ENCODE measurements at places on chromosomes 16 and 17. TPM values are rescaled to one million over a fixed set of nuclear protein-coding genes. Genes with fewer than 3 reads are reported as not detected.
A peak's percentile ranks its signal among the peaks of the same experiment; 100 is the strongest.

The CORO6 gene
- 7.3 TPM for polyA plus RNA-seq

The KREMEN2 gene
- polyA plus RNA-seq = 0.54 TPM

The NPTX1 gene
- polyA plus RNA-seq = 0.39 TPM

The RNF167 gene
- 126 TPM for polyA plus RNA-seq

The HES7 gene
- not detected for polyA plus RNA-seq

The LGALS9B gene
- polyA plus RNA-seq = 1.2 TPM

- no peak for DNase-seq
These were observed 66.6 kb upstream of the CPHXL start for GRCh38 chr16:75792771-75793492.

DNA sequence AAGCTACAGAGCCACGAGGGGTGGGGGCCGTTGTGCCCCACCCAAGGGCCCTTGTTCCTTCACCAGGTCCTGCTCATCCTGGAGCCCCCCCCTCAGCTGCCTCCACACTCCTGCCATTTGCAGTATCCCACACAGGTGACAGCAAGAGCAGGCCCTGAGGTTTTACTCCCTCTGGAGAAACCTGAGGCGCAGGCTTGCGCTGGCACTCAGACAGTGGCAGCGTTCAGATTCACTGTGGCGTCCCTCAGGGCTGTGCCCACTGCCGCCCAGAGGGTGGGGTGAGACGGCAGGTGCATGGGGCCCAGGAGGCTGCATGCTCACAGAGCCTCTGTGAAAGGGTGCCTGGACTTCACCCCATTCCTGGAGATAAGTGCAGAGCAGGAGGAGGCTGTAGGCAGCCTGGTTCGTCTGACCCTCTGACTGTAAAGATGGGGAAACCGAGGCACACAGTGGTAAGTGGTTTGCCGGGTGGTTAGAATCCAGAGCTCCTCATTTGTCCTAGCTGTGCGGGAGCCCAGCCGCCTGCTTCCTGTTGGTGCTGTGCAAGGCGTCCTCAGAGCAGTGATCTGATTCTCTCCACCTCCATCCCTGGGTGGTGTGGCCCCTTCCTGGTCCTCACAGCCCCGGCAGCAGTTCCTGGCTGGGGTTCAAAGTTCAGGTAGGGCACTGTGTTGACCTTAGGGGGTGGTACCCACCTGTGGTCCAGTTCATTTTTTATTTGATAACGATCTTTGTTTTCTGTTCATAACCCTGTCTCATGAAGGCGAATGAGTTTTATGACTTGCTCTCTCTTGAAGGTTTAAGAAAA, 1.6 kb downstream of the SPIRE2 start:
- peak; percentile 72 for DNase-seq

DNA sequence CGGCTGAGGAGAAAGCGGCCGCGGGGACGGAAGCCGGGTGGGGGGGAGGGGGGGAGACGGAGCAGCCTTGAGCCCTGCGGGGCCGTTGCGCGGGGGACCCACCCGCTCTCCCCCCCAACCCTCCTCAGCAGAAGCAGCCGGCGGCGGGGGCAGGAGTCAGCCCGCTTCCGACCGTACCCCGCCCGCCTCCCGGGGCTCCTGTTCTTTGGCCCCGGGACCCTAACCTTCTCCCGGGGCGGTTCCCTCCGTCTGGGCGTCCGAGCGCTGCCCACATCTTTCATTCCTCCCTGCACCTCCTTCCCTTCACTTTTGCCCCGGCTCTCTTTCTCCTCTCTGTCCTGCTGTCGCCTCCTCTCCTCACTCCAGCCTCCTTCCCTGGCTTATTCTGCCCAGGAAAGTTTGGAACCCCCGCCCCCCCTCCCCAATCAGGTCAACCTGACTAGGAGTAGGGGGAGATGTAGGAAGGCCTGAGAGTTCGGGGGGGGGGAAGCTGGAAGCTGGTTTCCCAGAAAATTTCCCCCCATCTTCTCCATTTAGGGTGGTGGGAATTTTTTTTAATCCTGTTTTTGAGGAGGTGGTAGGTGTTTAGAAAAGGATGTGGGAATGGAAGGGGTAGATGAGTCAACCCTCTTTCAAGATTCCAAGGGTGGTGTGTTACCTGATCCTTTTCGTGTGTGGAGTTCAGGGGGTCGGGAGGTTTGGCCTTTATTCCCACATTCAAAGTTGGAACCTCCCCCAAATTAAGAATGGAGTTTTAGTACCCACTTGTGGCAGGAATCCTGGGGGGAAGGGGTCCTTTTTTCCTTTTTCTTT, 427 bp upstream of the NLK start:
- no peak for DNase-seq

GRCh38 chr17:80990921-80991644, 558 bp upstream of the CHMP6 start:
- DNase-seq = no peak

- DNase-seq = no peak
These were observed 22.7 kb downstream of the ZNF652 start for GRCh38 chr17:49339354-49339753.

DNA sequence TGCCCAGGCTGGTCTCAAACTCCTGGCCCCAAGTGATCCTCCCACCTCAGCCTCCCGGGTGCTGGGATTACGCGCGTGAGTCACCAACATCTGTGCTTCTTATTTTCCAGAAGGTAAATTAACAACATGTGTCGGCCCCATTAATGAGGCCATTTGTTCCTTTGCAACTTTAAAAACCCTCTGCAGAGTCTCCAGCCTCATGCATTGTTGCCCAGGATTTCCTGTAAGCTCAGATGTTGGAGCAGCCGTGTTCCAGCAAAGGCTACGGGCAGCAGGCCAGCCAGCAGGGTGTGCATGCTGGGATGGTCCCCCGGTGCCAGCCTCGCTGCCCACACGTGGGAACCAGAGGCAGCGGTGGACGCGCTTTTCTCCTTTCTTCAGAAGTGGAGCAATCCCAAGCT, 19.1 kb upstream of the HEXD start:
- no peak for DNase-seq

DNA sequence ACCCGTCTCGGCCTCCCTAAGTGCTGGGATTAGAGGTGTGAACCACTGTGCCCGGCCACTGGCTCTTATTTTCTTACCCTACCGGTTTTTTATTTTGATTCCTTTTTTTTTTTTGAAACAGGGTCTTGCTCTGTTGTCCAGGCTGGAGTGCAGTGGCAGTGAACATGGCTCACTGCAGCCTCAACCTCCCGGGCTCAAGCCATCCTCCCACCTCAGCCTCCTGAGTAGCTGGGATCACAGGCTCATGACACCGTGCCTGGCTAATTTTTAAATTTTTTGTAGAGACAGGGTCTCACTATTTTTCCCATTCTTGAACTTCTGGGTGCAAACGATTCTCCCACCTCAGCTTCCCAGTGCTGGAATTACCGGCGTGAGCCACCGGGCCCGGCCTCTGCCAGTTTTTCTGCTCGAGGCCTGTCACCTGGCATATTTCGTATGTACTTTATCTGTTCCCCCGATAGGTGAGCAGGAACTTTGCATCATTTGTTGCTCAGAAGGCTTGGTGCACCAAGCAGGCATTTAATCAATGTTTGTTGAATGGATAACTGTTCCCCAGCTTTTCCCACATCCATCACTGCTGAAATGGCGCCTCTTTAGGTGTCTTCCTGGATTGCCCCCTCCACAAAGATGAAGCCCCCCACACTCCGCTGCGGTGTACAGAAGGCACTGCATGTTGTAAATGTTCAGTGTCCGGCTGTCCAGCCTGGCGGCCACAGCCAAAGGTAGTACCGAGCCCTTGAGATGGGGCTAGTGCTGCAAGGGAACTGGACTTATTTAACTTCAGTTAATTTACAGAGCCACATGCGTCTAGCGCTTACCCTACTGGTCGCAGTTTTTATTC, 858 bp upstream of the TELO2 start:
- no peak for DNase-seq

DNA sequence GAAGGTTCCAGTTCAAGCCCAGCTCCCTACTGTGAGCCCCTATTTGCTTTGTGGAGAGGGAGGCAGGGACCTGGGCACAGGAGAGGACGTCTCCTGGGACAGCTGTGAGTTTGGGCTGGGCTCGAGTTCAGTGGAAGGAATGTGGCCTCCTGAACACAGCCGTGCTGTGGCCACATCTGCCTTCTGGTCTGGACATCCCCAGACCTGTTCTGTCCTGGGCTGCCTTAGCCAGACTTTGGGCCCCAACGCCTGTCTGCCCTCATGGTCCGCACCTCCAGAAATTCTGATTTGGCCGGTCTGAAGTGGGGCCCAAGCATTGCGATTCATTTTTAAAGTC, 60.4 kb upstream of the LGALS9 start:
- no peak for DNase-seq

GRCh38 chr17:81336930-81337325, 41.8 kb upstream of the SLC38A10 start:
- peak; percentile 26 for DNase-seq

- no peak for DNase-seq
These were observed 240.9 kb downstream of the ENGASE start for GRCh38 chr17:79315358-79316105.

DNA sequence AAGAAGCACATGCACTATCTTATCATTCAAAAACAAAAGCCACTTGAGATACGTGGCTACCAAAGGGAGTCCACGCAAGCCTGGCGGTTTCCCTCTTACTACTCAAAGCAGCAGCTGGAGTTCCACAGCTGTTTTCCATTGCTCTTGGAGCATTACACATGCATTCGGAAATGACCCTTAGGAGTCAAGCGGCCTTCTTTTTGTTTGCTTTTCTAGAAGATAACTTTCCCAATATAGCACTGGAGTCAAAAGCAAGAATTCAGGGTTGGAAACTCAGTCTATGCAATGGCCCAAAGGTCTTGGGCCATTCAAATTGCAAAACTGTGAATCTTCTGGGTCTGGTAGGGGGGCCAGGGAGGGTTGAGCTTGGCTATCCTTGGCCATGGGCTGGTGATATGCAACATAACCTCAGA, 97.8 kb upstream of the MAF start:
- no peak for DNase-seq

DNA sequence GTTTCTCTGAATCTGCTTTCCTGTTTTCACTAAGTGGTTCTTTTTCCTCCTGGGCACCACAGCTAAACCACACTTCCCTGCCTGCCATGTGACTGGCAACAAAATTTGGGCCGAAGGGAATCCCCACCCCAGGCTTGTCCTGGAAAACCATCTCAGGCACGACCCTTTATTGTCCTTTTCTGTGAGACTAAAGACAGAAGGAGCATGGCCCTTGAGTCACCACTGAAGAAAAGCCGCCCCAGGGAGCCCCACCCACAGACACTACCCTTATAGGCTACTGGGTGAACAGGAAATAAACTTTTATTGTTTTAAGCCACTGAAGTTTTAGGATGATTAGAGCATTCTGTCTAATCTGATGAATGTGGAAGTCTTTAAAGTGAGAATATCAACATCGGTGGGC, 88.6 kb upstream of the BRD7 start:
- DNase-seq = no peak

- peak; percentile 13 for DNase-seq
These were observed 1.1 kb downstream of the NDEL1 start for GRCh38 chr17:8436844-8437171.

DNA sequence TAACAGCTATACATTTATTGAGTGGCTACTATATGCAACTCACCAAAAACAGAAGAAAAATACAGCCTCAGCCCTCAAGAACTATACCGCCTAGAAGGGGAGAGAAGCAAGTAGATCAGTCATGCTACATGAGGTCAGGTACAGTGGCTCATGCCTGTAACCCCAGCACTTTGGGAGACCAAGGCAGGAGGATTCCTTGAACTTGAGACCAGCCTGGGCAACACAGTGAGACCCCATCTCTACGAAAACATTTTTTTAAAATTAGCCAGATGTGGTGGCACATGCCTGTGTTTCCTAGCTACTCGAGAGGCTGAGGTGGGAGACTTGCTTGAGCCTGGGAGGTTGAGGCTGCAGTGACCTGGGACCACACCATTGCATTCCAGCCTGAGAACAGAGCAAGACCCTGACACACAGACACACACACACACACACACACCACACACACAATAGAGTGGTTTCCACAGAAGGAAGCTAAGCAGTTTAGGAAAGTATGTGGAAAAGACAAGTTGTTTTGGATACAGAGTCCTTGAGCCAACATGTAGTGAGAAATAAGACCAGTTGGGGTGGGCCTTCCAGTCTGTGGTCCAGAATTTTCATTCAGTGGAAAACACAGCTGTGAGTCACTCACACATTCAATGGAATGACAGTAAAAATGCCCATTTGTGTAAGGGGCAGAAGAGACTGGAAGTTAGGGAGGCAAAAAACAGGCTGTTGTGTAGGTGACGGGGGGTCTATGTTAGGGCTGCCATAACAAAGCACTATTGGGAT, 10.7 kb upstream of the SNTB2 start:
- no peak for DNase-seq

GRCh38 chr17:68782789-68783188, 172.4 kb downstream of the ABCA8 start:
- DNase-seq = no peak

GRCh38 chr17:14460516-14461226, 159.8 kb downstream of the HS3ST3B1 start:
- DNase-seq = no peak

All from small intestine (tissue), 16 donors.